ENCODE measurements at places on chromosomes 2 and 18. TPM values are rescaled to one million over a fixed set of nuclear protein-coding genes. Genes with fewer than 3 reads are reported as not detected.
A peak's percentile ranks its signal among the peaks of the same experiment; 100 is the strongest.

DNA sequence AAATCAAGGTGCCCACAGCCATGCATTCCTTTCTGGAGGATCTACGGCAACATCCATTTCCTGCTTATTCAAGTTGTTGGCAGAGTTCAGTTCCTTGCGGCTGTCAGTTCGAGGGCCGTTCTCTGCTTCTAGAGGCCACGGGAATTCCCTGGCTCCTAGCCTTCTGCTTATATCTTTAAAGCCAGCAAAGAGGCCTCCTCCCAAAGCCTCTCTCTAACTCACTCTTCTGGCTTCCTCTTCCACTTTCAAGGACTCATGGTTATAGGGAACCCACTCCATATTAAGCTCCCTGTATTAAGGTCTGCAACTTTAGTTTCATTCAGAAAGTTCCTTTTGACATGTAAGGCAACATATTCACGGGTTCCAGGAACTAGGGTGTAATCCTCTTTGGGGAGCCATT is 150.1 kb upstream of the RMP24 start:
- H3K27me3 ChIP-seq = no peaks in the 10 kb centered on the region
- DNase-seq = no peak
- H3K36me3 ChIP-seq = no peaks in the 10 kb centered on the region
- no peak overlapping the region for H3K27ac ChIP-seq

DNA sequence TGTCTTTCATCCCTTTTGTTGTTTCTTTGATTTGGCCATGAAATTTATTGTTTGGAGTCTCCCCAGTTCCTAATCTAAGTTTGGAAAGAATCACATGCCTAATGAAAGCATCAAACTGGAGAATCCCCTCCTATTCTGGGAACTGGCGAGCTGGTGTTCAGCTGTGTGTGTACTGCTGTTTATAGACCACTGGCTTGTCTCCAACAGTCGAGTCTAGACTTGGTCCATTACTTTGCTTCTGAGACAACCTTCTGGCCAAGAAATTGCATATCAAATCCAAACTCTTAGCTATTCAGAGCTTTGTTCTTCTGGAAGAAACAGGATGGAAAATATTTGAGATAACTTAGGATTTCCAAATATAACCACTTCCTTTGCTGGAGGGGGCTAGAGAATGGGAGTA is 111.5 kb upstream of the THSD7B start:
- no peak overlapping the region for H3K27ac ChIP-seq
- no peaks in the 10 kb centered on the region for H3K4me1 ChIP-seq
- peak; percentile 1 for DNase-seq
- H3K27me3 ChIP-seq = no peaks in the 10 kb centered on the region

- no peaks in the 10 kb centered on the region for H3K36me3 ChIP-seq
- H3K27ac ChIP-seq = peak overlapping the region; percentile 98
- peak overlapping the region; percentile 81 for H3K4me3 ChIP-seq
- DNase-seq = peak; percentile 99
- H3K27me3 ChIP-seq = no peaks in the 10 kb centered on the region
- peaks cover 13% of the 10 kb centered on the region for H3K4me1 ChIP-seq
Measured at GRCh38 chr2:45650851-45651414, 542 bp upstream of the PRKCE start.

GRCh38 chr2:53530126-53530525 is 237.5 kb upstream of the CHAC2 start:
- H3K27me3 ChIP-seq = no peaks in the 10 kb centered on the region
- DNase-seq = no peak
- H3K27ac ChIP-seq = no peak overlapping the region

Gene PFN4
- polyA plus RNA-seq = 0.98 TPM

- H3K27me3 ChIP-seq = no peaks in the 10 kb centered on the region
- no peaks in the 10 kb centered on the region for H3K36me3 ChIP-seq
- H3K4me1 ChIP-seq = no peaks in the 10 kb centered on the region
Measured at GRCh38 chr18:30971338-30971956, 71.1 kb downstream of the DSC3 start.

Gene ANKRD30B
- polyA plus RNA-seq = not detected

- no peaks in the 10 kb centered on the region for H3K36me3 ChIP-seq
- no peak overlapping the region for H3K4me3 ChIP-seq
- H3K4me1 ChIP-seq = no peaks in the 10 kb centered on the region
- H3K27ac ChIP-seq = no peak overlapping the region
- H3K27me3 ChIP-seq = no peaks in the 10 kb centered on the region
Measured at GRCh38 chr18:4125224-4125623, 329.9 kb downstream of the DLGAP1 start.

Gene PARD6G
- 1.8 TPM for polyA plus RNA-seq

Gene ALPG
- 0.76 TPM for polyA plus RNA-seq

Gene MYOM1
- polyA plus RNA-seq = 0.85 TPM

DNA sequence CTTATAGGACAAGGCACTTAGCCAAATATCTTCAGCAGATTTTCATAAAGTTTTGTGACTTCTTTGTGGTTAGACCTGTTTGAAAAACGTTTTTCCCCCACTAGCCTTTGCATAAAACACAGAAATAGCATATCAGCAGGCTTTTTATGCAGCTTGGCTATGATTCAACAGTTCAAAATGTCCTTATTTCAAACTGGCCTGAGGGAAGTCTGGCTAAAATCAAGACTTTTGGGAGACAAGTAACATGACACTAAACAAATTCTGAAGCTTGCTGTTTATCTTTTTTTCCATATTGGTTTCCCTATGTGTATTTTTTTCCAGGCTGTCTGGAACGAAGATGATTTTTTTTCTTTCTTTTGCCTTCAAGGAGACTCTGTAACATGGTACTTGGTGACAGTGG is 95.1 kb upstream of the L3MBTL4 start:
- H3K4me1 ChIP-seq = peaks cover 10% of the 10 kb centered on the region
- H3K4me3 ChIP-seq = no peak overlapping the region
- H3K27me3 ChIP-seq = no peaks in the 10 kb centered on the region
- H3K27ac ChIP-seq = no peak overlapping the region
- H3K36me3 ChIP-seq = no peaks in the 10 kb centered on the region

DNA sequence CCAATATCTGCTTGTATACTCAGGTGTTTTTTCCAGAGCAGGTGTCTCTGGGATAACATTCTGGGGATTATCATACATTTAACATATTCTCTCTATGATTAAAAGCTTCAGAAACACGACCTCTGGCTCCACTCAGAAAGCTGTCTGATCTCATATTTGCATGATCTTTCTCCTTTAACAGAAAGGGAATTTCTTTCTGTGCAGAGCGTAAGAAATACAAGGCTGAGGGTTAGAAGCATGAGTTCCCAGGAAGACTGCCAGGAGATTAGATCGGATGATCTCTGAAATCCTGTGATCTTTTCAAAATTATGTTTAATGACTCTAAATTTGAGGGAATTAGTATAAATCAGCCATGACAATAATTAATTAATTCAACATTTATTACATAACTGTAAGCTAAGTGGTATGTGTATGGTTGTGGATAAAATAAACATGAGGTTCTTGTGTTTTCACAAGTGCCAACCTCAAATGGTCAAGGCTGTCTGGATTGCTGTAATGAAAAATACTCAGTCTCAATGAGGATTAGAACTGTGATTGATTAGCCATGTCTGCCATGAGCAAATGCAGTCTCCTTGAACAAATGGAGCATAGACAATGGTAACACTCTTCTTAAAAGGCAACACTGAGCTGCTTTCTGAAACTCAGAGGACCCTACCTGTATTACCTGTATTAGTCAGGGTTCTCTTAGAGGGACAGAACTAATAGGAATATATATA is 304.9 kb downstream of the STK39 start:
- no peak for DNase-seq
- no peaks in the 10 kb centered on the region for H3K36me3 ChIP-seq
- H3K4me1 ChIP-seq = no peaks in the 10 kb centered on the region
- no peak overlapping the region for H3K4me3 ChIP-seq
- no peaks in the 10 kb centered on the region for H3K27me3 ChIP-seq

- no peaks in the 10 kb centered on the region for H3K36me3 ChIP-seq
- H3K4me1 ChIP-seq = no peaks in the 10 kb centered on the region
- no peak overlapping the region for H3K27ac ChIP-seq
- no peak overlapping the region for H3K4me3 ChIP-seq
- DNase-seq = no peak
- no peaks in the 10 kb centered on the region for H3K27me3 ChIP-seq
Measured at GRCh38 chr2:157420771-157421323, 23.0 kb downstream of the CYTIP start.

Gene SCN7A
- polyA plus RNA-seq = 6.1 TPM

Gene CGREF1
- 0.80 TPM for polyA plus RNA-seq

DNA sequence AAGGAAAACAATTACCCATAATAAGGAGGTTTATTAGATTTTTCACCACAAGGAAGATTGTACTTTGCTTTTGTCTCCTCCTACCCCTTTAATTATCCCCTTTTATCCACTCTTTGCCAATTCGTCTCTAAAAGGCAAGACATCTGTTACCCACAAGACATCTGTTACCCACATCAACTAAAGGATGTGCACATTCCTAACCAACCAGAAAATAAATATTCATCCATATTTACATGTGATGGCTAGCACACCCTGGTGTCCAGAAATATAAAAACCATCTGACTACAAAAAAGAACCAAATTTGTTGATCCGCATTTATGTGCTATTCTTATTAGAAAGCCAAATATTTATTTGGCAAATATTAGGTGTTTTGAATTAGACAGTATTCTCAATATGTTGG is 35.7 kb downstream of the ACVR1C start:
- H3K27ac ChIP-seq = no peak overlapping the region
- H3K4me3 ChIP-seq = no peak overlapping the region
- no peak for DNase-seq
- peaks cover 2% of the 10 kb centered on the region for H3K4me1 ChIP-seq

GRCh38 chr2:95314598-95314963 is 17.4 kb downstream of the KCNIP3 start:
- H3K4me1 ChIP-seq = no peaks in the 10 kb centered on the region
- no peaks in the 10 kb centered on the region for H3K27me3 ChIP-seq
- no peaks in the 10 kb centered on the region for H3K36me3 ChIP-seq
- no peak for DNase-seq
- H3K4me3 ChIP-seq = no peak overlapping the region

Gene ASB18
- not detected for polyA plus RNA-seq

DNA sequence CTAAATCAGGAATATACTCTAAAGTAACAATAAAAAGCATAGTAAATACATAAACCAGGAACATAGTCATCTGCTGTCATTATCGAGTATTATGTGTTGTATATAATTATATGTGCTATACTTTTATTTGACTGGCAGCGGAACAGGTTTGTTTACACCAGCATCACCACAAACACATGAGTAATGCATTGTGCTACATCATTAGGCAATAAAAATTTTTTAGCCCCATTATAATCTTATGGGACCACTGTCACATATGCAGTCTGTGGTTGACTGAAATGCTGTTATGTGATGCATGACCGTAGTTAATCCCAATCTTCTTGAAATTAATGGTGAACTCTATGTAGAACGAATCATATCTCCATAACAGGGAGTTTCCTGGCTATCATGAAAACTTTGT is 136.7 kb upstream of the ZFP36L2 start:
- no peak overlapping the region for H3K27ac ChIP-seq
- no peaks in the 10 kb centered on the region for H3K36me3 ChIP-seq

DNA sequence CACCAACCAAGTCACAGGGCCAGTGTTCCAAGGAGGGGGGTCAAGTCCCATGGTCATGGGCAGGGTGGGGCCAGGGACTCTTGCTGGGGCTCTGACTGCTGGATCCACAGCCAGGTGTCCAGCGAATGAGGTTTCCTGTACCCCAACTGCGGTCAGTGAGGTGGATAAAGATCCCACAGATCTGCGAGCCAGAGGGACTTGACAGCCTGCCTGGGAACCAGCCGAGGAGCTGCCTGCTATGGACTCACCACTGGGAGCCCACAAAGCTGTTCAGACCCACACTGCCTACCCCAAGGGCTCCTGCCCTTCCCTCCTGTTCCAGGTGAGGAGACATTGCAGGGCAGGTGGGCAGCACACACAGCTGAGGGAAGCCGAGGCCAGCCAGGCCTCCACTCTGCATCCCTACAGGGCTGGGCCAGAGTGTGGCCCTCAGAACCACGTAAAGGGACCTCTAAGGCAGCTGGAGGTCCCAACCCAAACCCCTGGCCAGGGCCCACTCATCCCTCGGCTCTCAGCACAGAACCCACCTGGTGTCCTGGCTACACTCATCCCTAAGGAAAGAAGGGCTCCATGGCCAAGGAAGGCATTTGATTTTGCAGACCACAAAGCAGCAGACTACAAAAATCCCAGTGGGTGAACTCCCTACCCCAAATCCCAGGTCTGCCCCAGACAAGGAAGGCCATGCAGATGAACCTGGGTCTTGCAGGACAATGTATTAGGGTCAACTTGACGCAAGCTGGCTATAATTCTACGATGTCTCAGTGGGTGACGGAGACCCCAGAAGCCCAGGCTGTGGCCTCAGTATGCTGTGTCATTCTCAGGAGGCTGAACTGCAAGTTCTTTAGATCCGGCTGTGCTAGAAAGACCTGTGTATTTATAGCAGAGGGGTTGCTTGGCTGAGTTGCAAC is 209.2 kb downstream of the MGAT5 start:
- no peak overlapping the region for H3K4me3 ChIP-seq
- H3K36me3 ChIP-seq = no peaks in the 10 kb centered on the region
- no peaks in the 10 kb centered on the region for H3K4me1 ChIP-seq

Gene ZNF513
- 22.2 TPM for polyA plus RNA-seq

- H3K27ac ChIP-seq = peak overlapping the region; percentile 97
- H3K4me1 ChIP-seq = peaks cover 4% of the 10 kb centered on the region
- H3K4me3 ChIP-seq = peak overlapping the region; percentile 97
- H3K36me3 ChIP-seq = no peaks in the 10 kb centered on the region
Measured at GRCh38 chr2:202376460-202377206, 506 bp downstream of the BMPR2 start.

Gene ELOA2
- polyA plus RNA-seq = not detected

All from lung (tissue), 17 donors.